Liver (tissue), 10 donors: ENCODE measurements at places on chromosomes 2 and 18. TPM values are rescaled to one million over a fixed set of nuclear protein-coding genes. Genes with fewer than 3 reads are reported as not detected.

Gene SIX3
- not detected for total RNA-seq

Gene METTL4
- 4.6 TPM for total RNA-seq

Gene SNED1
- 0.65 TPM for total RNA-seq

GRCh38 chr18:72410399-72410798, 133.7 kb downstream of the CBLN2 start:
- no peaks in the 10 kb centered on the region for H3K36me3 ChIP-seq
- DNase-seq, result no peak
- H3K27ac ChIP-seq, result no peak overlapping the region
- H3K27me3 ChIP-seq, result no peaks in the 10 kb centered on the region
- no peak overlapping the region for H3K4me3 ChIP-seq
- no peaks in the 10 kb centered on the region for H3K4me1 ChIP-seq

DNA sequence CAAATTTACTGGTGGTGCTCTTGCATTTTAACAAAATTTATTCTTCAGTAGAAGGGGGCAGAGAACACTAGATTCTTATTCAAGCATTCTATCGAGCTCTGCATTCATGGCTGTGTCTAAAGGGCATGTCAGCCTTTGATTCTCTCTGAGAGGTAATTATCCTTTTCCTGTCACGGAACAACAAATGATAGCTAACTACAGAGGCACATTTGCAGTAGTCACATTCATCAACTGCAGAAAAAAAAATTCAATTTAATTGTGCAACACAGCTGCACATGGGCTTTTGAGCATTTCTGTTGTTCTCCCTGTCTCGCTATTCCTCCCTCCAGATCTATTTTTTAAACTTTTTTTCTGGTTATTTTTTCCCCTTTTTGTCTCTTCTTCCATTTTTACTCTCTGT, 13.0 kb upstream of the DLX1 start:
- no peaks in the 10 kb centered on the region for H3K27me3 ChIP-seq
- no peak overlapping the region for H3K27ac ChIP-seq
- no peak for DNase-seq
- H3K4me3 ChIP-seq, result no peak overlapping the region
- peaks cover 4% of the 10 kb centered on the region for H3K4me1 ChIP-seq
- no peaks in the 10 kb centered on the region for H3K36me3 ChIP-seq

DNA sequence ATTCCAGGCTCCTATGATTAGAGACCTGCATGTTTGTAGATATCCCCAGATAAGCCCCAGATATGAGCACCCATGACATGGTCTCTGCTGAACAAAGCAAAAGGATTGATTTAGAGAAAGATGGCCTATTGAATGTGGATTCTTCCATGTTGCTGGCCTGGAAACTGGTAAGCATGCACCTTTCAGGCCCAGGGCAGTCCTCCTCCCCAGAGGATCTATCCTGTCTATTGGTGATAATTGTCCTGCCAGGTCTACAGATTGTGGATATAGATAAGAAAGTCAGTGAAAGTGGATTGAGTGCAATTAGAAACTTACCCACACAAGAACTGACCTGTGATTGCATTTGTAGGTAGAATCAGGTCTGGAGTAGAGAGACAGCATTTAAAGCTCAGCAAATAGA, 256.9 kb upstream of the SIX3 start:
- no peaks in the 10 kb centered on the region for H3K36me3 ChIP-seq
- H3K27ac ChIP-seq, result no peak overlapping the region
- H3K4me3 ChIP-seq, result no peak overlapping the region

GRCh38 chr2:42045848-42046748, 1.7 kb upstream of the PKDCC start:
- peaks cover 9% of the 10 kb centered on the region for H3K4me1 ChIP-seq
- no peak overlapping the region for H3K27ac ChIP-seq
- H3K36me3 ChIP-seq, result no peaks in the 10 kb centered on the region
- H3K4me3 ChIP-seq, result no peak overlapping the region
- no peak for DNase-seq

DNA sequence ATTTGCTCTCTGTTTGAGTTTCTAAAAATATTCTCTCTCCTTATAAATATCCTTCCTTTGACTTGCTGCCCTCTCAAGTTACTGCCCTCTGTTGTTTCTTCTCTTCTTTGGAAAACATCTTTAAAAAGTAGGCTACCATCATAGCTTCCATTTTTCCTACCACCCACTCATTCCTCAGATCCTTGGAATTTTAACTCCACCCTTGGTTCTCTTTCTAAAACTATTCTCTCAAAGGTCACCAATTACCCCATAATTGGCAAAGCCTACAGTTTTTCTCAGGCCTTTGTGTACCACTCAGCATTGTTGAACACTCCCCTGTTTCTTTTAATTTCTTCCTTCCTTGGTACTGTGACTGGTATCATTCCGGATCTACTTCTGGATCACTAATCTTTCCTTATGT, 43.0 kb upstream of the ITGAV start:
- H3K36me3 ChIP-seq, result no peaks in the 10 kb centered on the region
- no peak overlapping the region for H3K27ac ChIP-seq
- no peak overlapping the region for H3K4me3 ChIP-seq
- DNase-seq, result no peak
